Large intestine (tissue), 12 donors: ENCODE measurements at places on chromosomes 2 and 18. TPM values are rescaled to one million over a fixed set of nuclear protein-coding genes. Genes with fewer than 3 reads are reported as not detected.

- H3K4me3 ChIP-seq = no peak overlapping the region
- no peak overlapping the region for H3K27ac ChIP-seq
- no peaks in the 10 kb centered on the region for H3K36me3 ChIP-seq
- H3K4me1 ChIP-seq = no peaks in the 10 kb centered on the region
- no peak for DNase-seq
Observed at GRCh38 chr2:77479395-77479794, 42.8 kb downstream of the LRRTM4 start.

- no peak overlapping the region for H3K4me3 ChIP-seq
- H3K36me3 ChIP-seq = no peaks in the 10 kb centered on the region
- H3K4me1 ChIP-seq = no peaks in the 10 kb centered on the region
- DNase-seq = no peak
- no peak overlapping the region for H3K27ac ChIP-seq
Observed at GRCh38 chr2:62738981-62739936, 33.7 kb downstream of the EHBP1 start.

DNA sequence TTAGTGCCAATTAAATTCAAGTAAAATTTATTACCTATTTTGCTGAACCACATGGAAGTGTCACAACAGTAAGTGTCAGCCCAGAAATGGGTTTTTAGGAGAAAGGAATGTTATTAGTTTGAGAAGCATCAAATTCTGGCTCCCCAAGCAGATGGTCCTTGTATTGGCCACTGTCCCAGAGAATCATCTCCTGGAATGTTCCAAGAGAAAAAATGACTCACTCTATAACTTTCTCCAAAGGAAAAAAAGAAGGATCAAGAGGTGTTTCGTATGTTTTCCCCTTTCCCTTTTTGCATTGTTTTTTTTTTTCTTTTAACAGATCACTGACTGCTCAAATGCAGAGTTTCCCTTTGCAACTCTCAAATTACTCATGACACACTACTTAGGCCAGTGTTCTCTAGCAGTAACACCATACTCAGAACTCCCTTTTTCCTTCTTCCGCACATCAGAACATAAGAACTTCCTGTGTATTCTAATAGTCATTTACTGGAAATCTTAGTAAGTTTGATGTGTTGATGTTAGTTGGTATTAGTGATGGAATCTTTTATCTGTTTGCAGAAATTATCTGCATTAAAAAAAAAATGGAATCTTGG lies 390.3 kb downstream of the GPD2 start:
- H3K27me3 ChIP-seq = no peaks in the 10 kb centered on the region
- no peak overlapping the region for H3K27ac ChIP-seq
- no peak overlapping the region for H3K4me3 ChIP-seq

DNA sequence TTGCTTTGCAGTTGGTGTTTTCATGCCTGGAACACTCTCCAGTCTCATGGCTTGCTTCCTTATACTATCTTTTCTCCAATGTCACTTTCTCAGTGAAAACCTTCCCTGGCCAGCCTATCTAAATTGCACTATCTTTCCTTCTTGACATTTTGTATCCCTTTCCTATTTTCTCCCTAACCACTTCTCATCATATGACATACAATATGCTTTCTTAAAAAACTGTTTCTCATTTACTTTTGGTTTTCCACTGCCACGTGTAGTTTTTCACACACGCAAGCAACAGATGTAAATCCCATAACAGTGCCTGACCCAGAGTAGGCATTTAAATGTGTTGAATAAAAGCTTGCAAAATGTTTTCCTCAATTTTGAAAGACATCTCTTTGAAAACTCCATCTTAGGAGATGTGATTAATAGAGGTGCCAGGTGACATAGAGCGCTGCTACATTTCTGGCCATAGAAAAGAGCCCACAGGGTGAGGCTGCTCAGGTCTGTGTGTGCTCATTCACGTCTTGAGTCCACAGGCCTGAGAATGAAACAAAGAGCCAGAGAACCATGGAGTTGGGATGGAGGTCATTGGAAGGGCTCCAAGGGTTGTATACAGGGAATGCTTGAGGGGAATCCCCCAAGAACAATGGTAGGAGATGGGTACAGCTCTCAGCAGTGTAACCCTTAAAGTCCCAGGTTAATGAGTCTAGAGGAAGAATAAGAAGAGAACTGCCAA lies 12.7 kb downstream of the ZNF24 start:
- no peak overlapping the region for H3K4me3 ChIP-seq
- H3K36me3 ChIP-seq = peaks cover 32% of the 10 kb centered on the region
- H3K27me3 ChIP-seq = no peaks in the 10 kb centered on the region
- H3K4me1 ChIP-seq = no peaks in the 10 kb centered on the region
- no peak overlapping the region for H3K27ac ChIP-seq

DNA sequence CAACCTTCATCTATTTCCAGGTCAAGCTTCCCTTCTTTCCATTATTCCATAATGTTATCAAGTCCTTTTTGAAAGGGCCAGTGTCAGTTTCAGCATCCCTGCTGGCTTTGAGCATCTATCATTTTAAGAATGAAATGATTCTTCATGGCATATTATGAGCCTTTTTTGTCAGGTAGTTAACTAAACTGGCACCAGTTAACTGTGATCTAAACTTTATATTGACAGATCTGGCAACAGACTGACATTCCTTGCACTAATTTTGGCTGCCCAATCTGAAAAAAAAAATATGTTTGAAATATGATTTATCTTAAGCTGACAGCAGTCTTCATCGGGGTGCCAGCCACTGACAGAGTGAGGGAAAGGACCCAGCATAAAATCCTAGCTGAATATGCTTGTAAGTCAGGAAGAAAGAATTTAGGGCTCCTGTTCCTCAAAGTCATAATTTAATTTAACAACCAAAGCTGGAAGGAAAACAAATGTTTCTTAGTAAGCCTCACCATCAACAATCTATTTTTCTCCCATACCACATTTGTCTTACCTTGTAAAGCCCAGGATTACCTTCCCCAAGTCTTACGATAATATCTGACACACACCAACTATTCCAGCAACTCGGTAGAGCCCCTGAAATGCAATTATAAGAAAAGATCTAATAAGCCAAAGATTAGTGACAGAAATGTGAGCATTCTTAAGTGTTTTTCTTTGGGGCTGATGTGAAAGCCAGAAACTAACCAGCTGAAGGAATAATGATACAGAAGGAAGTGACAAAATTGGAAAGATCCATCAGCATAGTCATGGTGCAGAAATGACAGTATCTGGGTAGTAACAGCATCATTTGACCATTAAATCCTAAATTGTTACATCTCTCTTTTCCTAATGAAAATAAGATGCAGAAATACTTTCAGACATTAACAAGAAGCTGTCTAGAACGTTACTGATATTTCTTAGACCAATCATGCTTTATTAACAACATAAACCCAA lies 228.1 kb downstream of the RBM43 start:
- DNase-seq = no peak
- H3K27ac ChIP-seq = no peak overlapping the region
- H3K36me3 ChIP-seq = no peaks in the 10 kb centered on the region
- H3K4me3 ChIP-seq = no peak overlapping the region

DNA sequence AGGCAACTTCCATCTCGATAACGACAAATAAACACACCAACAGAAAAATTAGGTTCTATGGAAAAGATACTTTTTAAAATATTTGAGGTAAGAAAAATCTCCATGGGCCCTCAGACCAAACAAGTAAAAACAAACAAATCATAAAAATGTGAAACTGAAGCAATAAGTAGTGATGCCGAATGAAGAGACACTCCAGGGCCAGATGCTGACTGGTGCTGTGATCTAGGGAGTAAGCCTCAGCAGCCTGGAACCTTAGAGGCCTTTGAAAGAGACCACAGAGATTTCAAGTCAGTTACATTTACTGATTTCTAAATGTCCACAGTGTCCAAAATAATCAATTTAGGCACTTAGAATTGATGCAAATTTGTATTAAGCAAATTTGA lies 1144.7 kb downstream of the CNTNAP5 start:
- no peak overlapping the region for H3K27ac ChIP-seq
- H3K4me3 ChIP-seq = no peak overlapping the region
- no peaks in the 10 kb centered on the region for H3K36me3 ChIP-seq
- DNase-seq = no peak
- H3K4me1 ChIP-seq = no peaks in the 10 kb centered on the region

DNA sequence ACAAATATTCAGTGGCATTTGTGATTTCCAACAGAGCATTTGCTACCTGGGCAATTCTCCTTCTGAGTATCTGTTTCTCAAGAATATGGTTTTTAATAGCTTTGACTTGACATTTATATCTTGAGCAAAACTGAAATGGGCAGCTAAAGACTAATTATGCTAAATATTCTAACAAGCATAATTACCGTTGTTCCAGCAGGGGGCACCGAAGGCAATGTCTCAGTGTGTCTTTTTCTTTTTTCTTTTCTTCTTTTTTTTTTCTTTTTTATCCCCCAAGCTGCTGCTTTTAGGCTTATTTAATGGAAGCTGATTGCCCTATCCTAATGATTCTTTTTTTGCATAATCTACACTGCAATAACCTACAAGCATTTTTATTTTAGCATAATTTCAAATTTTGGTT lies 138.9 kb upstream of the NABP1 start:
- no peak overlapping the region for H3K27ac ChIP-seq
- DNase-seq = no peak
- no peak overlapping the region for H3K4me3 ChIP-seq
- no peaks in the 10 kb centered on the region for H3K4me1 ChIP-seq
- H3K27me3 ChIP-seq = no peaks in the 10 kb centered on the region

DNA sequence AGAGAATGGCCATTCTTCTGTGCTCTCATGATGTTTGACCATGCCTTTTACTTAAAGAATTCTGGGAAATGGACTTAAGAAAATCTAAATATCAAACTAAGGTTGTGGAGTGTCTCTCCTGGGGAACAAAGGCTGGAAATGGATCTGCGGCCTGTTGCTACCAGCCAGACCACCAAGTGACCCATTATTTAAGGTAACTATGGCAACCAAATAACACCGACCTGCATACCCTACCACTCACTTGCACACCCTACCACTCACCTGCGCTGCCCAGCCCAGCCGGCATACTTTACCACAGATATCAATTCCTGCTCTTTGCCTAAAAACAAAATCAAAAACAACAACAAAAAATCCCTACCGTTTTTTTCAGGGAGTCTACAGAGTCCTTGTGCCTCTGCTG lies 203.2 kb downstream of the NBAS start:
- H3K27ac ChIP-seq = no peak overlapping the region
- H3K4me1 ChIP-seq = no peaks in the 10 kb centered on the region
- no peak for DNase-seq
- no peaks in the 10 kb centered on the region for H3K27me3 ChIP-seq
- no peak overlapping the region for H3K4me3 ChIP-seq

Gene TMEM200C
- 0.52 TPM for polyA plus RNA-seq

Gene SKA1
- 4.3 TPM for polyA plus RNA-seq
